Adrenal gland (tissue), 19 donors: ENCODE measurements at places on chromosomes 3 and 15. TPM values are rescaled to one million over a fixed set of nuclear protein-coding genes. Genes with fewer than 3 reads are reported as not detected.

The ATP13A5 gene
- not detected for total RNA-seq

GRCh38 chr15:96860741-96861140 is 530.2 kb downstream of the NR2F2 start:
- H3K27ac ChIP-seq, result no peak overlapping the region
- no peaks in the 10 kb centered on the region for H3K36me3 ChIP-seq
- H3K27me3 ChIP-seq, result no peaks in the 10 kb centered on the region
- H3K4me1 ChIP-seq, result no peaks in the 10 kb centered on the region

The TMEM62 gene
- 11.3 TPM for total RNA-seq

GRCh38 chr15:68356778-68357177 is 75.2 kb downstream of the ITGA11 start:
- H3K36me3 ChIP-seq, result no peaks in the 10 kb centered on the region
- no peak overlapping the region for H3K4me3 ChIP-seq

The SLC6A11 gene
- total RNA-seq, result 0.06 TPM

GRCh38 chr15:98916826-98917225 is 90.8 kb downstream of the PGPEP1L start:
- no peaks in the 10 kb centered on the region for H3K27me3 ChIP-seq
- H3K4me1 ChIP-seq, result peaks cover 22% of the 10 kb centered on the region
- peaks cover 60% of the 10 kb centered on the region for H3K36me3 ChIP-seq
- no peak overlapping the region for H3K27ac ChIP-seq

- H3K4me3 ChIP-seq, result no peak overlapping the region
- no peak for DNase-seq
Observed at GRCh38 chr15:87871258-87871681, 385.3 kb downstream of the NTRK3 start.

DNA sequence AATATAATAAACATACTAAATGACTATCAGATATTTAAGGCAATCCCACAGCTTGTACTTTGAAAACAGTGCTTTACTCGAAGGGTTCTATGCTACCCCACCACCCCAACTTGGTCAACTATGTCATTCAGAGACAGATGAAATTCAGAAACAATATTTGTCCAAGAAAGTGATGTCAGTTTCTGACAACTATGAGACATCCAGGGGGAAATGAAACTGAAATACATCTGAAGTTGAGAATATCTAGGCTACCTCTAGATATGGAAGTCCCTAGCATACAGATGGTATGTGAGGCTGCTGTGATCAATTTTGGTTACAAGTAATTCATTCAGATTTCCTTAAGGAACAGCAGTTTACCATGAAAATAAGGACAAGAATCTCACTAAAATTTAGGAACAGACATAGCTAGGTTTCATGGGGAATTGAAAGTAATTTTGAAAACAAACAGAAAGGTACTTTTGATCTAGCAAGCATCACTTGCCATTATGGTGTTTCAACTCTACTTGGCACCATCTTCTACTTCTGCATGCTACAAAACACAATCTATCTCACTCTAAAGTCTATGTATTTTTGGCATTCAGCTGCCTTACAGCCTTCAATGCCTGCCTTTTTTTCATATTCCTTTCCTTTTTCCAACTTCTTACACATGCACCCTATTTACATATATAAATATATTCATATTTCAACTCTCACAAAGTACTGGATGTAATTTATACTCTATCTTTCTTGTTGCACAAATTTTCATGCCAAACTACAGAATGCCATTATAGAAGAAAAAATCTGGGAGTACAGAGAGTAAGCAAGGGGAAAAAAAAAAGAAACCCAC is 21.7 kb downstream of the ATG3 start:
- no peaks in the 10 kb centered on the region for H3K36me3 ChIP-seq
- no peak overlapping the region for H3K4me3 ChIP-seq
- no peak for DNase-seq
- H3K27me3 ChIP-seq, result no peaks in the 10 kb centered on the region
- no peaks in the 10 kb centered on the region for H3K4me1 ChIP-seq

GRCh38 chr3:49530231-49530630 is 24.0 kb upstream of the BSN start:
- no peaks in the 10 kb centered on the region for H3K36me3 ChIP-seq
- no peaks in the 10 kb centered on the region for H3K27me3 ChIP-seq
- H3K4me3 ChIP-seq, result no peak overlapping the region
- peaks cover 9% of the 10 kb centered on the region for H3K4me1 ChIP-seq
- DNase-seq, result no peak
- no peak overlapping the region for H3K27ac ChIP-seq

The GRAMD1C gene
- total RNA-seq, result 5.8 TPM

DNA sequence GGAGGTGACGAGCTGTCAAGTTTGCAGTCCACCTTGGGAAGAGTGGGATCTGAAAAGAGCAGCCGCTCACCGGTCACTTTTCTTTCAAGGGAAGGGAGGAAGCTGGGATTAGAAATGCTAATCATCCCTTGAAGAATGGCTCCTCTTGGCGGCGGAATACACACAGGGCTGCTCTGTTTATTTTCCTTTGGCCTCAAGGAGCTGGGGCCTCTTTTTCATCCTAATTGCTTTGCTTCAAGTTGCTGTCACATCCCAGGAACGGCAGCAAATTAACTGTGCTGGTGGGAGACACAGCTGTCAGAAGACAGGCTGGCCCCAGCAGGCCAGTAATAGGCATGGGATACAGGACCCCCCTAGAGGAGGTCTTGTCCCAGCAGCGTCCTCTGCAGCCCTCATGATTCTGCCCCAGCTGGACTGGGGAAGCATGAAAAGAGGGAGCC is 6.7 kb downstream of the KBTBD13 start:
- no peaks in the 10 kb centered on the region for H3K4me1 ChIP-seq
- no peak overlapping the region for H3K27ac ChIP-seq

The RLBP1 gene
- not detected for total RNA-seq

DNA sequence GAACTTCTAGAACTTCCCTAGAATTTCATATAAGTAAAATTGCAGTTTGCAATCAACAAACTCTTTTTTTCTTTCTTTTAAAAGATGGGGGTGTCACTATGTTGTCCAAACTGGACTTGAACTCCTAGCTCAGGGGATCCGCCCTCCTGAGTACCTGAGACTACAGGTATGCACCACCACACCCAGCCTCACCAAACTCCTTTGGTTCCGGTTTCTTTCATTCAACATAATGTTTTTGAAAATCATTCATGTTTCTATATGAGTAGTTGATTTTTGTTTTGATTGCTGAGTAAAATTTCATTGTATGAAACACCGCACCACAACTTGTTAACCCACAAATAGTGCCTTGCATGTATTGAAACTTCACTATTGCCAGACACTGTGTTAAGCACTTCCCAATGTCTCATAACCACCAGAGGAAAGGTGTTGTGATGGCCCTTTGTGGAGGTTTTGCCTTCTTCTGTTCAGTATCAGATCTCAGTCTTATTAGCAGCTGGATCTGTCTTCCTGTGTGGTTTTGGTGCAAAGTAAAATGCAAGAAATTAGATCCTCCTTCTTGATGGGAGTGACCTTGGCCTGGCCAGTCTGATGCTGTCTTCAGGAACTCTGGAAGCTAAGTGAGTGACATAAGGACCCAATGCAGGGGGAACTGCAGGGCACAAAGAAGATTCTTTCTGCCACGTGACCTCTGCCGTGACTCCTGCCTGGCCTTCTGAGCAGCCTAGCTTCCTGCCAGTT is 78.8 kb upstream of the UBE2E1 start:
- no peaks in the 10 kb centered on the region for H3K4me1 ChIP-seq
- DNase-seq, result no peak
- no peak overlapping the region for H3K27ac ChIP-seq
- H3K36me3 ChIP-seq, result no peaks in the 10 kb centered on the region

The CCDC33 gene
- total RNA-seq, result not detected

- no peak for DNase-seq
- H3K36me3 ChIP-seq, result no peaks in the 10 kb centered on the region
- no peaks in the 10 kb centered on the region for H3K27me3 ChIP-seq
- H3K27ac ChIP-seq, result no peak overlapping the region
- H3K4me3 ChIP-seq, result no peak overlapping the region
- H3K4me1 ChIP-seq, result no peaks in the 10 kb centered on the region
Observed at GRCh38 chr3:181998828-181999227, 287.1 kb downstream of the SOX2 start.

- no peaks in the 10 kb centered on the region for H3K36me3 ChIP-seq
- H3K27me3 ChIP-seq, result no peaks in the 10 kb centered on the region
- H3K4me1 ChIP-seq, result no peaks in the 10 kb centered on the region
- no peak overlapping the region for H3K27ac ChIP-seq
Observed at GRCh38 chr3:74447221-74447620, 167.2 kb downstream of the CNTN3 start.

DNA sequence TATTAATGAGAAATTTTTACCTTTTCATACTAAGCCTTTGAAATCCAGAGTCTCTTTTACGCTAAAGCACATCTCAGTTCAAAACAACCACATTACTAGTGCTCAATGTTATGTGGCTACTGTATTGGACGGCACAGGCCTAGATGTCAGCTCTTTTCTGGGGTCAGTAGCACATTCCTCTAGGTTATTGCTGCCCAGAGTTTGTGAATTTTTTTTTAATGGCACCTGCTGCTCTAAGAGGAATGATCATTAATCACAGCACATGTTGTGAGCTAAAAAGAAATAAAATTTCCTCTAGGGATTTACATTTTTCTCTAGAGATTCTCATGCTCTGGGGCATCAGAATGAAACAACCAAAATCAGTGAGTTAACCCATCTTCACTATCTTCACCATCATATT is 436.8 kb upstream of the THBS1 start:
- peaks cover 13% of the 10 kb centered on the region for H3K4me1 ChIP-seq
- H3K27me3 ChIP-seq, result no peaks in the 10 kb centered on the region
- no peak overlapping the region for H3K27ac ChIP-seq
- no peaks in the 10 kb centered on the region for H3K36me3 ChIP-seq

The IDH2 gene
- 21.7 TPM for total RNA-seq

- H3K4me3 ChIP-seq, result no peak overlapping the region
- H3K27me3 ChIP-seq, result peaks cover 4% of the 10 kb centered on the region
- H3K36me3 ChIP-seq, result no peaks in the 10 kb centered on the region
- H3K4me1 ChIP-seq, result no peaks in the 10 kb centered on the region
- DNase-seq, result peak; percentile 38
- no peak overlapping the region for H3K27ac ChIP-seq
Observed at GRCh38 chr3:192772240-192772894, 45.0 kb upstream of the FGF12 start.

DNA sequence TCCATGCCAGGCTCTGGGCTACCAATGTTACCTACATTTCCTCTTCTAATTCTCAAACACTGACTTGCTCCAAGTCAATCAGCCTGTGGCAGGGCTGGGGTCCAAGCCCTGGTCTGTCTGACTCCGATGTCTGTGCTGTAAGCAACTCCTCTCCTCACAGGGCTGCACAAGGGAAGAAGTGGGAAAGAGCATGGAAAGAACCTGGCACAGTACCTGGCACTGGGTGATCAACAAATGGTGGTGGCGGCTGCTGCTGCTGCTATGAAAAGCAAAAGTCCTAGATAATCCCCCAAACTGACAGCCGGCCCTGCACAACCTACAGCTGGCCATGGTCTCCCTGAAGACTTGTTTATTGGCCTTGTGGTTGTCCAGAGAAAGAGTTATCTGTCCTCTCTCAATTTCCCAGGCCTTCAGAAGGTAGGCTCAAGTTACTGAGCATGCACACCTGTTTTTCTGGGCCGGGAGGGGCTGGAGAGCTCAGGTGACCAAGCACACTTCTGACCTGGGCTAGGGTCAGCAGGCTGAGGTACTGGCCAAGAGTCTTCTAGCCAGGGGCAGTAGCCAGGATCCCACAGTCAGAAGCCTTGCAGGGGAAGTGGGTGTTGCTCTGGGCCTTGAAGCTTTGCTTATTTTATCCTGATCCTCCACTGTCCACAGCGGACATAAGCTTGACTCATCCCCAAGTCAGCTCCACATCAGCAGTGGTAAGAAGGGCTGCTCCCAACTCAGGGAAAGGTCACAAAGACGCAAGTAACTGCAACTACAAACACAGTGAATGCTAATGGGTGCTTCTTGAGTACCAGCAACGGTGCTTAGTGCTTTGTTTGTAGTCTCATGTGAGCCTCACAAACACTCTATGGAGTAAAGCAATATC is 35.3 kb upstream of the KY start:
- H3K27me3 ChIP-seq, result no peaks in the 10 kb centered on the region
- H3K4me3 ChIP-seq, result no peak overlapping the region

The DET1 gene
- total RNA-seq, result 16.6 TPM

The CFAP100 gene
- total RNA-seq, result not detected

DNA sequence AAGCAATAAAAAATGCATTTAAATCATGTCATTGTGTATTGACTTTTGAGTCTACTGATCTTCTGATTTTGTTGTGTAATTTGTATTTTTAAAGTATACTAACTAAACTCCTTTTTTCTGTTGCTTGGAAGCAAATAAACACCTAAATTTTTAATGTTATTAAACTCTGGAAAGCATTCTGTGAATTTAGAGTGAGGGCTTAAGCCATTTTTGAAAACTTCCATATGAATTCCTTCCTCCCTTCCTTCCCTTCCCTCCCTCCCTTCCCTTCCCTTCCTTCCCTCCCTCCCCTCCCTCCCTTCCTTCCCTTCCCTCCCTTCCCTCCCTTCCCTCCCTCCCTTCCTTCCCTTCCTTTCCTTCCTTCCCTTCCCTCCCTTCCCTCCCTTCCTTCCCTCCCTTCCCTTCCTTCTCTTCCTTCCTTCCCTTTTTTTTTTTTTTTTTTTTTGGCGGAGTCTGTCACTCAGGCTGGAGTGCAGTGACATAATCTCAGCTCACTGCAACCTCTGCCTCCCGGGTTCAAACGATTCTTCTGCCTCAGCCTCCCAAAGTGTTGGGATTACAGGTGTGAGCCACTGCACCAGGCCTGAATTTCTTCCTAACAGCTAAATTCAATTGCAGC is 56.6 kb upstream of the SENP5 start:
- H3K36me3 ChIP-seq, result peaks cover 28% of the 10 kb centered on the region
- H3K4me3 ChIP-seq, result no peak overlapping the region
- H3K4me1 ChIP-seq, result peaks cover 3% of the 10 kb centered on the region

The FMN1 gene
- total RNA-seq, result 17.7 TPM

The GNB4 gene
- 9.4 TPM for total RNA-seq

The PLSCR2 gene
- not detected for total RNA-seq

The ACSBG1 gene
- total RNA-seq, result 6.7 TPM

DNA sequence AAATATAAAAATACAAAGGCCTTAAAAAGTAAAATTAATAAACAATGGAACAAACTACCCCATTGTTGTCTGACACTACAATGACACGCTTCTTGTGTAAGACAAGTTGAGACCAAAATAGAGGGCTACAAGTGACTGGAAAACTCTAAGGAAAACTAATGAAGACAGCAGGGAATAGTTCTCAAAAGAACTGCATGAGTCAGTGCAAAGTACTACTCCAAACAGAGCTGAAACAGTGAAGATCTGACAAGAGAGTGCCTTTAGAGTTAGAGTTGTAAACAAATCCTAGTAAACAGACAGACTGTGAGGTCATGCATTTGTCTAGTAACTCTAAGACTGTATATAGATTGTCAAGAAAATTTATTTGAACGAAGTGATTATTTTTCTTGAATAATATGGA is 233.9 kb downstream of the BBX start:
- H3K36me3 ChIP-seq, result no peaks in the 10 kb centered on the region
- H3K27me3 ChIP-seq, result no peaks in the 10 kb centered on the region
- DNase-seq, result no peak

- no peaks in the 10 kb centered on the region for H3K36me3 ChIP-seq
- no peak overlapping the region for H3K4me3 ChIP-seq
- no peaks in the 10 kb centered on the region for H3K27me3 ChIP-seq
- no peaks in the 10 kb centered on the region for H3K4me1 ChIP-seq
Observed at GRCh38 chr15:29978411-29979382, 104.1 kb upstream of the GOLGA8J start.

GRCh38 chr15:95394186-95395067 is 936.1 kb upstream of the NR2F2 start:
- no peaks in the 10 kb centered on the region for H3K36me3 ChIP-seq
- no peak for DNase-seq
- H3K27me3 ChIP-seq, result no peaks in the 10 kb centered on the region
- H3K4me3 ChIP-seq, result no peak overlapping the region
- no peaks in the 10 kb centered on the region for H3K4me1 ChIP-seq
